Renal cortex interstitium (tissue), 15 donors: ENCODE measurements at places on chromosomes 2 and 18.

- no peak for DNase-seq
These were observed 11.5 kb downstream of the GEN1 start for GRCh38 chr2:17765398-17765797.

GRCh38 chr2:38508311-38509039, 94.3 kb downstream of the HNRNPLL start:
- peak; percentile 75 for DNase-seq

- no peak for DNase-seq
These were observed 68.6 kb upstream of the LPIN2 start for GRCh38 chr18:3081584-3081991.

- no peak for DNase-seq
These were observed 54.0 kb upstream of the PGAP1 start for GRCh38 chr2:196980473-196980872.

GRCh38 chr2:98730053-98730706, 752 bp downstream of the MGAT4A start:
- DNase-seq = no peak

DNA sequence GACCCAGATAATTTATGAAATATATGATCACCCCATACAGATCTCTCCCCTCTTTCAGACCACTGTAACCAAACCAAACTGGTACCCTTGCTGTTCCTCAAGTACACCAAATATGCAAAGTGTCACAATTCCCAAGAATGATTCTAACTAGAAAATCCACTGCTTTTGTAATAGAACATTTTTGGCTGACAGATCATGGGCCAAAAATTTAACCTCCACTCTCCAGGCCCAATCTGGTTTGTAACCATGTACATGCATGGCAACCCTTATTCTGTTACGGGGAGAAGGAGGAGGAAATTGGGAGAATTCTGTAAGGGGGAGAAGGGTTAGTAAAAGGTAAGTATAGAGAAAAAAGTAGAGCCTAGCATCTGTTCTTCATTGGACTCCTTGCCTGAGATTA, 62.0 kb downstream of the IKZF2 start:
- DNase-seq = no peak

DNA sequence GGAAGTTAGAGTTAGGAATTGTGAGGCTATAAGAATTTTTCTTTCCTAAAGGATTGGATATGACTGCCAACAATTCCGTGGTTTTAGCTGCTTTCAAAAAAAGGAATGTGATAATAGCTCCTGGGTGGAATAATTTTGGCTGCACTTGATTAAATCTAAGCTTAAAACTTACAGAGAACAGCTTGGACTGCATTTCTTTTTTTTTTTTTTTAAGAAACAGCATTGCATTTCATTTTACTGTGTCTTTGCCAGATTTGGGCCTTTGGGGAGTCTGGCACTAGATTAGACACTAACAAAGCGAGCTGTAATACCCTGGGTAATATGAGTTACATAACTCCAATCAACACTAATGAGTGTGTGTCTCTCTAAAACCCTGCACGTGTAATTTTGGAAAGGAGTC, 37.8 kb upstream of the ZNF397 start:
- no peak for DNase-seq

DNA sequence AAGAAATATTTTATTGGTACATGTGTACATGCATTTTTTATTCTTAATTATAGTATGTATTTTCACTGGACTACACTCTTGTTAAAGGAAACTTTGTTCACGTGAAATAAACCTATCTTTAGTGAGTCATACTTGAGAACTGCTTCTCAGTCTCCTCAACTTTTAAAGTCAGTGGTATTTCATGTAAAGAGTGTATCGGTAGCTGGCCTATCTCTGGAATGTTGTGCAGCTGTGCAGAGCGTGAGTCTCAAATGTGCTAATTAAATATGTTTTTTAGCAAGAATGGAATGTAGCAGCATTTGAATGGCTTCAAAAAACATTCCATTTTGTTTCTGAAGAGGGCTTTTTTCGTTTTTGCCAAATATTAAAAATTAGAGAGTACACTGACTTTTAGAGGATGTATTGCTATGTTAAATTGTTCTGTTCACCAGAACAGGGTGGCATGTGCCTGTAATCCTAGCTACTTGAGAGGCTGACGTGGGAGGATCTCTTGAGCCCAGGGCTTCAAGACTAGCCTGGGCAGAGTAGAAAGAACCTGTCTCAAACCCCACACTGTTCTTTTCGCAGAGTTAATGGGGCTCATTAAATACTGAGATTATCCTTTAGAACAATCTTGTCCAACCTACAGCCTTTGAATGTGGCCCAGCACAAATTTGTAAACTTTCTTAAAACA, 14.3 kb downstream of the SPTBN1 start:
- no peak for DNase-seq
